ENCODE measurements at places on chromosomes 5 and 9.

- DNase-seq, result no peak
These were observed 28.4 kb downstream of the RUSC2 start for GRCh38 chr9:35518225-35518821.

DNA sequence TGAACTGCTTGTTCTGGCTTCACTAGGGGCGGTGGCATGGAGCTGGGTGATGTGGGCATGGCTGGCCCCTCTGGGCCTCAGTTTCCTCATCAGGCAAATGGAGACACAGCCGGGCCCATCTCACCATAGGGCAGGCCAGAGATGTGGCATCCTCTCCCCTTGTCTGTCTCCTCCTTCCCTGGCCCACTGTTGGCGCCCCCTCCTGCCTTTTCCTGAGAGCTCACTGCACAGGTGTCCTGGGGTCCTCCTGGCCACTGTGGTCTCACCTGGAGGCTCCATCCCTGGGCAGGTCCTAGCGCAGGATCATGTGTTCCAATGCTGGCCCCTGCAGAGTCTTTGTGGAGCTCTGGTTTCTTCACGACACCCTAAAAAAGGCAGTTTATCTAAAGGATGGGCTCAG, 53.5 kb downstream of the NEK6 start:
- DNase-seq, result no peak

- no peak for DNase-seq
These were observed 512 bp downstream of the AK1 start for GRCh38 chr9:127876764-127877562.

DNA sequence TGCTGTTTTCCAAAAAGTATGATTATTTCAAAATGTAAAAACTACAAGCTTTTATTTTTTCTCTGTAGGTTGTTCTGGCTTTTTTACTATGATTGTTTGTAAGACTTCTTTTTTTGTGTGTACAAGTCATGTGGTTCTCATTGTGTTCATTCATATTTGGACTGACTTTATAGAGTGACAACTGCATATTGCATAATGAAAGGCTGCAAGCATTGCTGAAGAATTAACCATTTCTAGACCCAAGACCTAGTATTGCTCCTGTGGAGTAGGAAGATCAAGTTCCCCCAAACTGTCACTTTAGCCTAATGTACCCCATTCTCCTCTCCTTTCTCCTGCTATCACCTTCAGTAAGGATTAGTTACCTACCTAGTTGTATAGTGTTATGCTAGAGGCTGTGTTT, 10.0 kb downstream of the MAP1B start:
- DNase-seq, result no peak

DNA sequence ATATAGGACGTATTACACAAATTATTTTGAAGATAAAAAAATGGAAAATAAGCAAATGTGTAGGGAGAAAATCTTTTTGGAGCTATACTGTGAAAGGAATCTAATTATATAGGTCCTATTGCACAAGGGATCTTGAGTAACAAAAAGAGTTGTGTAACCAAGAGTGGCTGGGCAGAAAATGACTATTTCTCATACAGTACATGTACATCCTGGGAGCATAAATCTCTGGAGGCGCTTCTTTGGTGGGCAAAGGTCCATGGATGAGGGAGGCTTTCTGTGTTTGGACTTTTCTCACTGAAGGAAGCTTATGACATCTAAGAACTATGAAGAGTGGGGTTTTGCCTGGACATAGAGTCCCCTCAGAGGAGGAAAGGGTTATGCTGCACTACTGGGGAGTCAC, 29.8 kb downstream of the ANKS6 start:
- DNase-seq, result no peak

DNA sequence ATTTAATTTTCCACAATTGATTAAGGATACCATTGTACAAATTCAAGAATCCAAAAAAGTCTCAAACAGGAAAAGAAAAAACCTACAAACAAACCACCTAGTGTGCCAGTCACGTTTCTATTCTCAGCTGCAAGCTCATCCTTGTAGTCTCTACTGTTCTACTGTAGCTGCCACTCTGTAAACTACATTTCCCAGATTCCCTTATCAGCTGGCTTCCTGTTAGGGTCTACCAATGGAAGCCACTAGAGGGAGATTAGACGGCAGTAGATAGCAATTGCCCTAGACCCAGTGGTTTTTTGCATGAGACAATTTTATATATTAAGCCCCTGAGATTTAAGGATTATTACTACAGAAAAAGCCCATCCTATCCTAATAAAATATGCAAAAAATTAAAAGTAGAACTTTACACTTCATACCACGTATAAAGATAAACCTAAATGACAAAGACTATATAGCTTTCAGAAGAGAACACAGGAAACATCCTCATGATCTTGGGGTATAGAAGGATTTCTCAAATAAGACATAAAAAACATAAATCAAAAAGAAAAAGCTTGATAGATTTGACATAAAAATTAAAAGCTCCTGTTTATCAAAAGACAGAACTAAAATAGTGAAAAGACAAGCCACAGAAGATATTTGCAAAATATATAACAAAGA, 37.4 kb downstream of the P4HA2 start:
- no peak for DNase-seq

- no peak for DNase-seq
These were observed 79.9 kb upstream of the FBXW11 start for GRCh38 chr5:172086194-172086975.

DNA sequence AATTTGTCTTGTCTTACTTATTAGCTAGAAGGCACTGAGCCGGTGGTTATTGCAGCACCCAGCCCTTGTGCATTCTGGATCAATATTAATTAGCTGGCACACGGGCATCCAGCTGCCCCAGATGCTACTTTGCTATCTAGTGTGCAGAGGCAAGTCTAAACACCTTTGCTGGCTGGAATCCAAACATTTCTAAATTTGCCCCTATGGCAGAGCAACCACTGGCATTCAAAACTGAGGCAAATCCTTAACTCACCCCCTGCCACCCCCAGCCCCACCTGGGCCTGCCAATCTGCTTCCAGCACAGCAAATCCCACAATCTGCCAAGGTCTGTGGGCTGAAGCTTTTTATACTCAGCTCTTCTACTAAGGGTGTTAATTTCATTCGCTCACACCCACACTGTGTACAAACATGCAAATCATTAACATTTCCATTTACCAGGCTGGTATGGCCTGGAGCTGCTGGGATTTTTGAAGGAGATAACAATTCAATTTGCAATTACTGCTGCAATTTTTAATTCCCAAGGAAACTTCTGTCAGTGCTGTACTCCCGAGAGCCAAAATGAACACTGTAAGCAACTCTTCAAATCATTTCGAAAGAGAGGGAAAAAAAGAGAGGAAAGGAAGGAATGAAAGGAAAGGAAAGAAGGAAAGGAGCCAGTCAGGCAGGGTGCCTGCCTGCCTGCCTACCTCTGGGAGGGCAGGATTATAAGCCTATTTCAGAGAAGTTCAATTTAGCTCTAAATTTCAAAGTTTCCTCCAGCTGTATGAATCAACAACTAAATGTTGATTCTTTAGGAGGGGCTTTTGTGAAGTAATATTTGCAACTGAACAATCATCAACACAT, 35.5 kb downstream of the RAPGEF1 start:
- no peak for DNase-seq

- DNase-seq, result no peak
These were observed 502.7 kb upstream of the KLF4 start for GRCh38 chr9:107992271-107992670.

DNA sequence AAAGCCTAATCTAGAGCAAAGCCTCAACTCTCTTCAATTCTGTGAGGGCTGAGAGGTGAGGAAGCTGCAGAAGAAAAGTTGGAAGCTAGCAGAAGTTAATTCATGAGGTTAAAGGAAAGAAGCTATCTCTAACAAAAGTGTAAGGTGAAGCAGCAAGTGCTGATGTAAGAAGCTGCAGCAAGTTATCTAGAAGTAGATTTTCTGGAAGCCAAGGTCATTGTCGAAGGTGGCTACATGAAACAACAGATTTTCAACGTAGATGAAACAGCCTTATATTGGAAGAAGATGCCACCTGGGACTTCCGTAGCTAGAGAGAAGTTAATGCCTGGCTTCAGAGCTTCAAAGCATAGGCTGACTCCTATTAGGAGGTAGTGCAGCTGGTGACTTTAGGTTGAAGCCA, 42.0 kb downstream of the SREK1 start:
- no peak for DNase-seq

DNA sequence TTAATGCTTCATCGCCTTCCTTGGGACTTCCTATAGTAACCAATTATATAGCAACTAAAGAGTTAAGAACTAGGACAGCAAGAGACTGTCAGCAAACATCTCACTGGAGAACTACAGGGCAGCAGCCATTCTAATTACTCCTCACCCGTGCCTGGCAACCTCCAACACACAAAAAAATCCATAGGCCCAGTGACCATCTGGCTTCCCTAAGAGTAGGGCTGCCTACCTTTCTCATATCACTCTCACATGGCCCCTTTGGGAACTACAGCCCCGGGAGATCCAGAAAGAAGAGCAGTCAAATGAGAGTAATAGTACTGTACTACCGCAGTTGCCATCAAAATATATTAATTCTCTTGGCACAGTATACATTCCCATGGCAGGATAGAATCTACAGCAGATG, 5.7 kb downstream of the DCAF10 start:
- DNase-seq, result no peak

DNA sequence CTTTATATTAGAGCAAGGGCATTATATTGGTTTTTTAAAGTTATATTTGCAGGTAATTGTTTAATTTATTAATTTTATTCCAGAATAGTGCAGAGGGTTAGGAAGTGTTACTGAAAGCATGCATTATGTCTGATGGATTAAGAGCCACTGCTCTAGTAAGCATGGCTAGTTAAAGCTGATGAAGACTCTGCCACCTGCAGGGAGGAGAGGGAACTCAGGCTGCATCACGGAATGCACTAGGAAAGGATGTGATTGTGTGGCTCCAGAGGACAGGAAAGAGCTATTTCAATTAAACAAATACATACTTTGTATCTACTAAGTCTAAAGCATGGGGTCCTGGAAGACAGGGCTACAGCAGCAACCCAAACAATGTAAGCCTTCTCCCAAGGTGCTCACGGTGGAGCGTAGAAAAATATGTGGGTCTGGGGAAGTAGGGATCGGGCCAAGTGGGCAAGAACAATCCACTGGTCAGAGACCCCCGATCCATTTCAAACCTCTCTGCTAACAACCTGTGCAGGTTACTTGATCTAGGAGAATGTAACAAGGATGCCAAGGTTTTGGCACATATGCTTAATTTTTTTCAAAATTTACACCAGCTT, 15.3 kb upstream of the GRXCR2 start:
- DNase-seq, result no peak

DNA sequence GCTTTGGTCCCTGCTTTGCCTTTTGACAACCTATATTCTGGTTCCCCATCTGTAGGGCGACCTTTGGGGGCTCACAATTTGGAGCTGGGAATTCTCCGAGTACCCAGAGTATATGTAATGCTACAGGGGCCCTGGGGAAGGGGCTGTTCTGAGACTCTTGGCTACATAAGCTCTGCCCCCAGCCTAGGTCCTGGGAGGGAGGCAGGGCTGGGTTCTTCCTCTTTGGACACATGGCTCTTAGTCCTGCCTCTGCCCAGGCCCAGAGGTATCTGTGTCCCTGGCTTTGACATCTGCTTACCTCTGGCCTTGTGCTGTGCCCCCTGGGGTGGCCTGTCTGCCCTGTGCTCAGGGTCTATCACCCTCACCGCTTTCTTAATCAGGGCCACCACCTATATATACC, 181.6 kb downstream of the CACNA1B start:
- no peak for DNase-seq

GRCh38 chr9:9949368-9949767, 663.4 kb downstream of the PTPRD start:
- no peak for DNase-seq

DNA sequence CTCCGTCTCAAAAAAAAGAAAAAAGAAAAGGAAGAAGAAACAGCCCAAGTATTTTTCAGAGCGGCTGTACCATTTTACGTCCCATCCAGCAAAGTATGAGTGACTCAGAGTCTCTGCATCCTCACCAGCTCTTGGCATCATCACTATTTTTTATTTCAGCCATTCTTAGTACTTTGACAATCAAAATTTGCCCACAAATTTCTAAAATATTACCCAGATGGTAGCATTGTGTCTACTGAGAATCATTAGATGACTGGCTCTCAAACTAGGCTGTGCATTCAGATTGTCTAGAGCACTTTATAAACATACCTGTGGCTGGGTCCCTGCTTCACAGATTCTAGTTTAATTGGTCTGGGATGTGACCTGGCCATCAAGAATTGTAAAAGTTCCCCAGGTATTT, 21.6 kb upstream of the MELK start:
- no peak for DNase-seq

GRCh38 chr5:59462956-59463355, 430.6 kb downstream of the PDE4D start:
- DNase-seq, result no peak

- no peak for DNase-seq
These were observed 144.1 kb downstream of the PIK3R1 start for GRCh38 chr5:68359699-68360098.

GRCh38 chr5:44048276-44048984, 340.8 kb downstream of the FGF10 start:
- DNase-seq, result no peak

DNA sequence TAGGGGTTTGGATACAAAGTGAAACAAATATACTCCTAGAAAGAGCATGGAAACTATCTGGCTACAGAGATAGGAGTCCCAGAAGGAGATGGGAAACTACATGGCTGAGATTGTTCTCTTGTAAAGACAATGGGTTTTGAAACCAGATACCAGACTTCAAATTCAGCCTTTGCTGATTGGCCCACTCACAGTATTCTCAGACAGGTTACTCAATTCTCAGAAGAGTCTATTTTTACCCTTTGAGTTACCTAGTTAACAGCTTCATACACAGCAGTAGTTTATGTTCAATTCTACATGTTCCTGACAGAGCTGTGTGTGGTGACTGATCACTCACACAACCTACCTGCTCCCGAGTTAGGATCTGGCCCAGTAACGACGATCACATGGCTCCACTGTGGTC, 14.1 kb downstream of the ZFP62 start:
- no peak for DNase-seq

DNA sequence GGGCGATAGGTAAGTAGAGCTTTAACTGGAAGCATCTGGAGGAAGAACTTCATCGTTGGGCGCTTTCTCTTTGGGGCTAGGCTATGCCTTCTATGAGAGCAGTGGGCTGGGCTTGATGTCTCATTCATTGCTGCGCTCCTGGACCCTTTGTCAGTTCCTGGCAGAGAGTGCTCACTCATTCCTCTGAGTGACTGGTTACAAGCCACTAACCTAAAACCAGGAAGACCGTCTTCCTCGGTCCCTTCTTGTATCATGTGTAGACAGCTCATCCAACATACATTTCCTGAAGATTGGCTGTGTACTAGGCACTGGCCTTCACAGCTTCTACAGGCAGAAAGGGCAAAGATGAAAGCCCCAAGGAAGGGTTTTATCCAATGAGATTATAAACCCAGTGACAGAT, 6.4 kb downstream of the SWI5 start:
- no peak for DNase-seq

GRCh38 chr5:17219006-17219422, 1.6 kb downstream of the BASP1 start:
- DNase-seq, result no peak

- DNase-seq, result no peak
These were observed 106.0 kb downstream of the CAAP1 start for GRCh38 chr9:26786564-26786963.

Data from effector CD4-positive, alpha-beta T cell (primary cell).